B cell (primary cell): ENCODE measurements at places on chromosomes 12 and 14. TPM values are rescaled to one million over a fixed set of nuclear protein-coding genes. Genes with fewer than 3 reads are reported as not detected.

- H3K4me3 ChIP-seq: no peak overlapping the region
- H3K4me1 ChIP-seq: no peaks in the 10 kb centered on the region
These were observed 12.4 kb downstream of the ST8SIA1 start for GRCh38 chr12:22322091-22322490.

FGF23 gene
- not detected in 2 replicates for total RNA-seq

DNA sequence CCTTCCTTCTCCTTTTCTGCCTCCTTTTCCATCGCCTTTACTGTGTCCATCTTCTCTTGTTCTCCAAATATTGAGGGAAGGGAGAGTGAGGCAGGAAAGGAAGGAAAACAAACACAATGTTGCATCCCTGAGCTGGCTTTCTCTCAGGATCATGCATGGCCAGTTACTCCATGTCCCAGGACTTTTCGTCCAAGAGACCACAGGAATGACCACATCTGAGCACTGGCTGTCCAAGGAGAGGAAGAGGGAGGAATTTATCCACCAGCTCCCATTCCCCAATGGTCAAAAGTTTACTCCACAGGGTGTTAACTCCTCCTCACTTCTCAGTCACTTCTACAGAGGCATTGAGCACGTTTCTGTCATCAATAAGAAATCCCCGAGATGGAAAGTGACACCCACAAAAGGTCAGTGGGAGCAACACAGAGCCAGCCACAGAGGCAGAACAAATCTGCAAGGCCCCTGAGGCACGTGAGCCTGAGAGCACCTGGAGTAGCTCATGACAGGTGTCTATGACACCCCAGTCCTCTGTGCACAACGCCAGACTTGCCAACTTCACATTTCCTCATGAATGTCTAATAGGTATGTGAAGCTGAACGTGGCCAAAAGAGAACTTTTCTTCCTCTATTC, 177.3 kb upstream of the NUDT4 start:
- no peak for DNase-seq
- H3K27ac ChIP-seq: no peak overlapping the region
- H3K36me3 ChIP-seq: no peaks in the 10 kb centered on the region
- H3K27me3 ChIP-seq: no peaks in the 10 kb centered on the region
- H3K4me1 ChIP-seq: no peaks in the 10 kb centered on the region
- H3K4me3 ChIP-seq: no peak overlapping the region

GRCh38 chr12:17076028-17076744, 470.2 kb upstream of the LMO3 start:
- no peak for DNase-seq
- H3K27me3 ChIP-seq: no peaks in the 10 kb centered on the region
- no peaks in the 10 kb centered on the region for H3K36me3 ChIP-seq
- no peaks in the 10 kb centered on the region for H3K4me1 ChIP-seq

GRCh38 chr12:63294327-63294632, 143.3 kb upstream of the AVPR1A start:
- H3K4me1 ChIP-seq: no peaks in the 10 kb centered on the region
- H3K27ac ChIP-seq: no peak overlapping the region
- no peaks in the 10 kb centered on the region for H3K27me3 ChIP-seq
- no peaks in the 10 kb centered on the region for H3K36me3 ChIP-seq
- no peak overlapping the region for H3K4me3 ChIP-seq

DNA sequence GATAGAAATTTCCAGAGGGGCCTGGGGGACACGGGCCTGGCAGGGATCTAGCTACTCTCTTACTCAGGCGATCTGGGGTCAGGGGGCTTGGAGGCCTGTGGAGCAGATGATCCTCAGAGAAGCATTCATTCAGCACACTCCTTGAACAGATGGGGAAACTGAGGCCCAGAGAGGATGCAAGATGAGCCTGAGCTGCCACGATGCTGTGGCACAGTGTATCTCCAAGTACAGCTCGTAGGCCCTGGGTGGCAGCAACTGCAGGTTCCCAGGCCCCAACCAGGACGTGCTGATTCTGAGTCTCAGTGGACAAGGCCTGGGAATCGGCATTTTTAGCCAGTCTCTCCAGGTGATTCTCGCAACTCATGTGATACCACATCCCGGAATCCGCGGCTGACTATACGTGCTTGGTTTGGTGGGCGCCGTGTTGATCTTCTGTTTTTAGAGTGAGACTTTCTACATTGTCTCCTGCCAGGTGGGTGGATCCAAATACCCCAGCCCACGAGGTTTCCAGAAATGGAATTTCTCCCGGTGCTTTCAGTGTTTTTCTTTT, 22.5 kb downstream of the ADGRD1 start:
- no peak overlapping the region for H3K27ac ChIP-seq
- H3K36me3 ChIP-seq: no peaks in the 10 kb centered on the region
- peaks cover 22% of the 10 kb centered on the region for H3K4me1 ChIP-seq
- no peak overlapping the region for H3K4me3 ChIP-seq
- no peaks in the 10 kb centered on the region for H3K27me3 ChIP-seq

SOAT2 gene
- not detected in 2 replicates for total RNA-seq

GRCh38 chr14:73755434-73756014, 41.3 kb upstream of the PNMA1 start:
- H3K36me3 ChIP-seq: no peaks in the 10 kb centered on the region
- H3K27ac ChIP-seq: peak overlapping the region; percentile 90
- DNase-seq: peak; percentile 53
- peak overlapping the region; percentile 56 for H3K4me3 ChIP-seq
- H3K27me3 ChIP-seq: no peaks in the 10 kb centered on the region

SLC5A8 gene
- not detected in 2 replicates for total RNA-seq

DNA sequence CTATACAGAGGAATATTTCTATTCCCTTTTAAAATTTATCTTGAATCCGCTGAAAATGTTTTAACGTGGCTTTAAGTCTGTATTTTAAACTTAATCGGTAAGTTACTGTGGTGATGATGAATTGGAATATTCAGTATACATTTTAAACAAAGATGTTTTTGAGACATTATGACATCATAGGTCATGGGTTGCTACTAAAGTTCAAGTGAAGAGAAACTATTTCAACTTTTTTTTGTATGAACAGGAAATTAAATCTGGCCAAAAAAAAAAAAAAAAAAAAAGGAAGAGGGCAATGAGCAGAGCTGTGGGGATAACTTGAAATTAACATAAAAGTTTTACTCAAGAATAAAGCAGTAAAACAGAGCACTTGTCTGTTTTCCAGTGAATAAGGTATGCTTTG, 109.0 kb downstream of the PLEKHA5 start:
- H3K36me3 ChIP-seq: no peaks in the 10 kb centered on the region
- H3K27ac ChIP-seq: no peak overlapping the region
- H3K27me3 ChIP-seq: no peaks in the 10 kb centered on the region

TRAF3 gene
- total RNA-seq: 89.8 and 102 TPM in 2 replicates

RHEBL1 gene
- 3.0 TPM in 2 replicates for total RNA-seq

DNA sequence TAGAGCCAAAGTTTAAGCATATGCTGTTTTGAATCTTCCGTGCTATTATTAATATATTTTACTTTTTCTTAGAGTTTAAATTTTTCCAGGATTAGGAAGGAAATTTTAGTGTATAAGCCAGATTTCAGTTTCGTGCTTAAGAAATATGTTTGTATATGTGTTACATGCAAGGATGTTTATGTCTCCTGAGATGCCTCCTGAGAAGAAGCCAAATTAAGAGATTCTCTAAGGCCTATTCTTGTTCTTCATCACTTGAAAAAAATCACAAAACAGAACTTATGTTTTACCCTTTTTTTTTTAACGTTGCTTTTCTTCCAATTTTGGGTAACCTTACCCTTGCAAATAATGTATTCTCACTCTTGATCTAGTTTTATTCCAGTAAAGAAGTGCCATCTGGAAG, 412.7 kb downstream of the TMTC2 start:
- no peaks in the 10 kb centered on the region for H3K27me3 ChIP-seq
- H3K27ac ChIP-seq: no peak overlapping the region
- H3K4me3 ChIP-seq: no peak overlapping the region
- H3K36me3 ChIP-seq: no peaks in the 10 kb centered on the region
- no peak for DNase-seq

DNA sequence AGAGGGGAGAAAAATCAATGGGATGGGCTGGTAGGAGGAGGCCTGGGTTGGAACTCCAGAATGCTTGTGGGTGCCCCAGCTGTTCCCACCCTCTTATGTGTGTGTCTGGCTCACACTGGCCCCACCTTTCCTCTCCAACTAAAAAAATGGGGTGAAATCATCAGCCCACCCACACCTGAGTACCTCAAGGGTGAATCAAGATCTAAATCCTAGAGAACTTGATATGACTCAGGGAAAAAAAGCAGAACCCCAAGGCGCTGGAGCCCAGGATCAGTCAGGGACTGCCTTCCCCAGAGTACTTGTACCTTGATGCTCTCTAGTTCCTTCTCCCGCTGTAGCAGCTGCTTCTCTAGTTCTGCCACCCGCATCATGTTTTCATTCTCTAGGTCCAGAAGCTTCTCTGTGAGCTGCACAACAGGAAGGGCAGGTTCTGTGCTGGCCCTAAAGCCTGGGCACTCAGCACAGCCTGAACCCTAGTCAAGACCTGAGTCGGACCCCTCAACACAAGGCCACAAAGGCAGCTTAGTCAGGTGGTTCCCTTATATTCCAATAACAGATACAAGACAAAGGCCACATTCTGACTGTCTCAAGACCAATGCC, 29.7 kb downstream of the PRPF40B start:
- H3K4me3 ChIP-seq: no peak overlapping the region
- peaks cover 7% of the 10 kb centered on the region for H3K36me3 ChIP-seq
- no peaks in the 10 kb centered on the region for H3K27me3 ChIP-seq
- peak overlapping the region; percentile 9 for H3K27ac ChIP-seq

DNA sequence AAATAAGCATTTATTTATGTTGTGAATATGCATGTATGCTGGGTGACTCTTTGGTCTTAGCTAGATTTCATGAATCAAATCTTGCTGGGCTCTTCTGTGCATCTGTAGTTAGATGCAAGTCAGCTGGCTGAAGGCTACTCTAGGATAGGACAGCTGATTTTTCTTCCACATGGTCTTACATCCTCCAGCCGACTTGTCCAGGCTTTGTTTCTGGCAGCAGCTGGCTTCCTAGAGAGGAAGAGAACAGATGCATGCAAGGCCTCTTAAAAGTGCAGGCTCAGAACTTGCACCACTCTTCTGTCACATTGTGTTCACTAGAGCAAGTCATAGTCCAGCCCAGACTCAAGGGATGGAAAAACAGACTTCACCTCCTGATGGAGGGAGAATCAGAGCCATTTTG, 435.4 kb upstream of the STXBP6 start:
- no peaks in the 10 kb centered on the region for H3K27me3 ChIP-seq
- H3K4me3 ChIP-seq: no peak overlapping the region
- DNase-seq: no peak
- no peaks in the 10 kb centered on the region for H3K4me1 ChIP-seq

GRCh38 chr12:14970473-14970872, 2.4 kb upstream of the PDE6H start:
- no peaks in the 10 kb centered on the region for H3K27me3 ChIP-seq
- DNase-seq: no peak
- no peak overlapping the region for H3K4me3 ChIP-seq

- no peak overlapping the region for H3K4me3 ChIP-seq
- no peaks in the 10 kb centered on the region for H3K27me3 ChIP-seq
- H3K27ac ChIP-seq: no peak overlapping the region
- no peak for DNase-seq
- no peaks in the 10 kb centered on the region for H3K36me3 ChIP-seq
- peaks cover 4% of the 10 kb centered on the region for H3K4me1 ChIP-seq
These were observed 85.5 kb downstream of the CEP83 start for GRCh38 chr12:94374124-94374523.

GRCh38 chr12:124847113-124848074, 16.3 kb downstream of the SCARB1 start:
- H3K36me3 ChIP-seq: no peaks in the 10 kb centered on the region
- DNase-seq: no peak
- no peak overlapping the region for H3K27ac ChIP-seq

BDKRB1 gene
- not detected in 2 replicates for total RNA-seq

KRT6A gene
- total RNA-seq: not detected in 2 replicates

C1QL4 gene
- not detected in 2 replicates for total RNA-seq

DNA sequence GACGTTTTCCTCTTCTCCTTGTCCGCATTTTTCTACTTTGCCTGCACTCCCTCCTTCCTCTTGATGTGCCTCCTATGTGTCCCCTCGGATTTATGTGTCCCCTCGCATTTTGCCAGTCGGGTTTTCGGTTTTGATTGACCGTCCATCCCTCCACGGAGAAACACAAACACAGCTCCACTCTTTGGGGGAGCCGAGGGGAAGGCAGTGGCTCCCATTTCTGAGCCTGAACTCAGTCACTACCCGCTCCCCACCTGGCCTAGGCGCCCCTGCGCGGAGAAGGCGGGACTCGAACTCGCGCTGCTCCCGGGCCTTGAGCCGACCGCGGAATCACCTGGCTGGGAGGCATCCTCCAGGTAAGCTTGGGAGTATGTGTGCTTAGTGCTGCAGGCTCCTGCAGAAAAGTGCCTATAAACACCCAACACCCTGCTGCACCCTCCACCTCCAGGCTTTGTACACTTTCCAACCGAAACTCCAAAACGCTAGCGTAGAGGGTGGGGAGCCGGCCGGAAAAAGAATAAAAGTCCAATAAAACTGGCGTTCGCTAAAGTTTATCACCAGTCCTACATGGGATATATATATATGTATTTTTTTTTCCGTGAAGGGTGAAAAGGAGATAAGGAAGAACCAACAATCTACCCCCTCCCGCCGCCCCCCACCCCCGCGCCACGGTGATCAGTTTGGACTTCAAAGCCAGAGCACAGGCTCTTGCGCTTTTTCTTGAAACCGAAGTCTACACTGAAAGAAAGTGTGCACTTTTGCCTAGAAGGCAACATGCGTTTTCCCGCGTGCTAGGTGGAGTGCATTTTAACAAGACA, 3.3 kb upstream of the CCND2 start:
- H3K4me3 ChIP-seq: peak overlapping the region; percentile 90
- H3K27ac ChIP-seq: peak overlapping the region; percentile 97
- DNase-seq: peak; percentile 63
- peaks cover 19% of the 10 kb centered on the region for H3K4me1 ChIP-seq
- no peaks in the 10 kb centered on the region for H3K27me3 ChIP-seq

IRAK3 gene
- total RNA-seq: 3.9 and 4.2 TPM in 2 replicates

DNA sequence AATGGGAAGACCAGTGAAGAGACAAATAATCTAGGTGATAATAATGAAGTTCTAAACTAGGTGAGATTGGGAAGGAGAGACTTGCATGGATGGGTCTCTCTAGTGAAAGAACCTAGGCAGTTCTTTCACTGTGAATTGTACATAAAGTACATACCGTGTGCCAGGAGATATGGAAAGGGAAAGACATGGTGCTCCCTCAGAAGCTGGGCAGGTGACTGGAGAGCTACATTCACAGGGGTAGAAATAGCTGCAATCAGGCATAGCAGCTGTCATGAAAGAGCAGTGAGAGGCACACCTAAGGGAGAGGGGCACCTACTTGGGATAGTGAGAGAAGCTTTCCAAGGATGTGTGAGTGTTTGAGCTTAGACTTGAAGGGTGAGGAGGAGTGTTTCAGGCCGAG, 9.3 kb downstream of the STK38L start:
- no peaks in the 10 kb centered on the region for H3K27me3 ChIP-seq
- H3K27ac ChIP-seq: no peak overlapping the region
- no peak overlapping the region for H3K4me3 ChIP-seq
- no peak for DNase-seq

DNA sequence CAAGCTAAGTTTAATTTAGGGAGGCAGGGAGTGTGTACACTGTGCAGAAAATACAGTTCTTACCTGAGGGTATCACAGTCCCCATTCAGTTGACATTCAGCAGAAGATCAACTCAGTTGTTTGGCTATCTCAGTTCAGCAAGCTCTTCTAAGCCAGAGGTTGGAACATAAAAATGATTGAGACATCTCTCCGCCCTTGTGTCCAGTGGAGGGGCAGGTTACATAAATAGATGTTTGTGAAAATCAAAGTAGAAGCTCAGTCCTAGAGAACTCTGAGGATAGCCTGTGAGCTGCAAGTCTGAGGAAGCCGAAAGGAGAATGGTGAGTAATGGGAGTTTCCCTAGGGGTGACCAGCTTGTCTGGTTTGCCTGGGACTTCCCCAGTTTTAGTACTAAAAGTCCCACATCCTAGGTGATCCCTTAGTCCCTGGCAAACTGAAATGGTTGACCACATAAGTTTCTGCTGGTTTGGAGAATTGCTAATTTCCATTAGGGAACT, 251.4 kb upstream of the ATP2B1 start:
- no peak overlapping the region for H3K27ac ChIP-seq
- no peak overlapping the region for H3K4me3 ChIP-seq
- no peaks in the 10 kb centered on the region for H3K27me3 ChIP-seq
- no peaks in the 10 kb centered on the region for H3K36me3 ChIP-seq
- H3K4me1 ChIP-seq: peaks cover 18% of the 10 kb centered on the region

SIVA1 gene
- total RNA-seq: 50.7 and 52.5 TPM in 2 replicates
